Upper lobe of left lung (tissue), 6 donors: ENCODE measurements at places on chromosomes 11 and 22. TPM values are rescaled to one million over a fixed set of nuclear protein-coding genes. Genes with fewer than 3 reads are reported as not detected.
A peak's percentile ranks its signal among the peaks of the same experiment; 100 is the strongest.

- DNase-seq = no peak
Observed at GRCh38 chr11:20355221-20356219, 8.0 kb upstream of the HTATIP2 start.

- no peak for DNase-seq
Observed at GRCh38 chr22:39299829-39300178, 19.6 kb downstream of the RPL3 start.

DNA sequence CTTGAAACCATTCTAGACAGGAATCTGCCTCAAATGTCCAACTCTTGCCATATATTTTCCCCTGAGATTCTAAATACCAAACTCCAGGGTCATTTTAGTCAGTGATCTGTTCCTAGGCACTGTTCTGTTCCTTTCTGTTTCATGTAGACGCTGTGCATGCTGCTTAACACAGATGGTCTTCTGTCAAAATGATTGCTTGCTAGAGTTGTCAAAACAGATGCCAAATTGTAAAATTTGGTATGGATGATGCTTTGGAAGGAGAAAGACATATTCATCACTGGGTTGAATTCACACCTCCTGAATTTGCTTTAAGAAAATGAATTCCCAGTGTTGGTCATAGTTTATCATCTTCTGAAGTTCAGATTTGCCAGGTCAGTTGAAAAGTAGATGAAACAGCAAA lies 425.9 kb downstream of the ETS1 start:
- DNase-seq = no peak

DNA sequence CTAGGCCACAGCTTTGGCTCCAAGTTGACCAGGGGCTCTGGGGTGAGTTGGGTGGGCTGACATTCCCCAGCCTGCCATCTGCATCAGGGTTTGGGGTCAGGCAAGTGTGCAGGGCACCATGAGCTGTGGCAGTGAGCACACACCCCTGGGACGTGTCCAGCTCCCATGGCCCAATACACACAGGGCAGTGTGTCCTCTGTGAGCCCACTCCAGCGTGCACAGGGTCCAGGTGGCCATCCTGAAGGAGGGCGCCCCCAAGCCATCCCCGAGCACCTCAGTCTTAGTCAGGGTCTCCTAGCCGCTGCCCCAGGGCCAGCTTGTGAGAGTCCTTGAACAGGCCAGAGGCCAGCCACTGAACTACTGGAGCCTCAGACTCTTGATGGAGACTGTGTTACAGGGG lies 1.2 kb upstream of the FGF3 start:
- peak; percentile 40 for DNase-seq

- DNase-seq = no peak
Observed at GRCh38 chr11:128614026-128614425, 26.7 kb upstream of the ETS1 start.

GRCh38 chr11:133985981-133986944 lies 29.5 kb upstream of the IGSF9B start:
- no peak for DNase-seq

- no peak for DNase-seq
Observed at GRCh38 chr22:49755631-49756001, 72.1 kb downstream of the BRD1 start.

DNA sequence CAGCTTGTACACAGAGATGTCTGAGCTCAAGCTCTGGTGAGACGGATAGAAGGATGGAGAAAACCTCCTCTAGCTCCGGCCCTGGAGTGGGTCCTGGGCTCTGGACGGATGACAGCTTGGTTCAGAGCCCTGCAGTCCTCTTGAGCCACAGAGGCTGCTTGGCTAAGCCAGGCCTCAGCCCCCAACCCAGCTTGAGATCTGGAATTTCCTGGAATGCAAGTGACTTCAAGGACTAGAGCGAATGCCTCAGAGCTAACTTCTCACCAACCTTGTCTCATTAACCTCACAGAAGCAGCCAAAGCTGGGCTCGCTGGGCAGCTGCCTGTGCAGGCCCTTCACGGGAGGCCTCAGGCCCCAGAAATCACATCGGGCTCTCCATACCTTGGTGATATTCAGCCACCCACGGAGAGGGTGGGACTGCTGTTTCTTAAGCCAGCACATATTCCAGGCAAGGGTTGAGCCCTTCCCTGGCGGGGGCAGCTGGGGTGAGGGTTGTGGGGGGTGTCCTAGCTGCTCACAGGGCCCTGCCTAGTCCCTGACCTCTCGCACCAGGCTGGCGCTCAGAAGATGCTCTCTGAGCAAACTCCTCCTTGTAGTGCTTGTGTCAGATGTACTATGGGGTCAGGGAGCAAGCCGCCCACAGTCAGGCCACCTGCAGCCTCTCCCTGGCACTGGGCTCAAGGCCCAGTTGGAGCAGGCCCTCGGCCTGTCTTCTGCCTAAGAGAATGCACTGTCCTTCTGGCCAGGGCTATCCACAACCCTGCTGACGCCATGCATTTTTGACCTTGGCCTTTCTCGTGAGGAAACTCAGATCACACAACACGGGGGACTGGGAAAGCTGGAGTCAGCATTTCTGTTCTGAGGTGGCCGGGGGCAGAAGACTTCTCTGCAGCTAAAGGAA lies 73.6 kb upstream of the TTLL12 start:
- DNase-seq = no peak

GRCh38 chr11:99257131-99257530 lies 236.4 kb downstream of the CNTN5 start:
- DNase-seq = no peak

DNA sequence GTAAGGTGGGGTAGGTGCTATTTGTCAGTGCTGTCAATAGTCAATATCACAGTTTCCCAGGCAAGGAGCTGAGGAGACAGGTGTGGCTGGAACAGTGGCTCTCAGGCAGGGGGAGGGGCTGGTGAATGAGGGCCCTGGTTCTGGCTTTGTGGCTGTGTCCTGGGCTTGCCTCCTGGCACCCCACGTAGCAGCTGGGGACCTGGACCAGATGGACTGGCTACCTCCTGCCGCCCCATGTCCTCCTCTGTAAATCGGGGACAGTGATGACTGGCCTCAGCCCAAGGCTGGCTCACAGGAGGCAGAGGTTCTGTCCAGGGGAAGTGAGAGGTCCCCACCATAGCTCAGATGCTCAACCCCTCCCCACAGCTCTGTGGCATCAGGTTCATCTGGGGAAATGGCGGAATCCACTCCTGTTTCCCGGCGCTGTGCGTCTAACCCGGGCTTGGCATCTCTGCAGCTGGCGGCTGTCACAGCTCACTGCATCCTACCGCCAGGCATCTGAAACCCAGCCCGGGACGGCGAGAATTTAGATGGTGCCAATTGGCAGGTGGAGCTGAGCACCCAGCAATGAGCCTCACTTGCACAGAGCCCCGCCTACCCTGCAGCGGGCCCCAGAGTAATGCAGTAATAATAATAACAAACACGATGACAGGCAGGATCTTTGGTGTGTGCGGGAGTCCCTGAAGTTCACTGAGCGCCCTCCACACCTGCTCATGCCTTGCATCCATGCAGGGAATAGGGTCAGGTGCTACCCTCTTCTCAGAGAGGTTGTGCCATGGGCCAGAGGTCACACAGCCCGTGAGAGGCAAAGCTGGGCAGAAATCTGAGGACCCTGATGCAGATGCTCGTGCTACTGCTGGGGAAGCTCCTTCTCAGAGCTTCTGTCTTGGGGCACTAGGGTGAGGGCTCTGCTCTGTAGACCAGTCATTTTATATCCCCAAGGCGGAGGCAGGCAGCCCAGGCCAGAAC lies 27.8 kb upstream of the SHISAL1 start:
- DNase-seq = no peak

GRCh38 chr11:19790831-19791552 lies 78.4 kb downstream of the NAV2 start:
- DNase-seq = no peak

- DNase-seq = no peak
Observed at GRCh38 chr11:122793515-122793914, 44.8 kb upstream of the CRTAM start.

- DNase-seq = no peak
Observed at GRCh38 chr22:44604991-44605390, 97.0 kb upstream of the PRR5 start.

DNA sequence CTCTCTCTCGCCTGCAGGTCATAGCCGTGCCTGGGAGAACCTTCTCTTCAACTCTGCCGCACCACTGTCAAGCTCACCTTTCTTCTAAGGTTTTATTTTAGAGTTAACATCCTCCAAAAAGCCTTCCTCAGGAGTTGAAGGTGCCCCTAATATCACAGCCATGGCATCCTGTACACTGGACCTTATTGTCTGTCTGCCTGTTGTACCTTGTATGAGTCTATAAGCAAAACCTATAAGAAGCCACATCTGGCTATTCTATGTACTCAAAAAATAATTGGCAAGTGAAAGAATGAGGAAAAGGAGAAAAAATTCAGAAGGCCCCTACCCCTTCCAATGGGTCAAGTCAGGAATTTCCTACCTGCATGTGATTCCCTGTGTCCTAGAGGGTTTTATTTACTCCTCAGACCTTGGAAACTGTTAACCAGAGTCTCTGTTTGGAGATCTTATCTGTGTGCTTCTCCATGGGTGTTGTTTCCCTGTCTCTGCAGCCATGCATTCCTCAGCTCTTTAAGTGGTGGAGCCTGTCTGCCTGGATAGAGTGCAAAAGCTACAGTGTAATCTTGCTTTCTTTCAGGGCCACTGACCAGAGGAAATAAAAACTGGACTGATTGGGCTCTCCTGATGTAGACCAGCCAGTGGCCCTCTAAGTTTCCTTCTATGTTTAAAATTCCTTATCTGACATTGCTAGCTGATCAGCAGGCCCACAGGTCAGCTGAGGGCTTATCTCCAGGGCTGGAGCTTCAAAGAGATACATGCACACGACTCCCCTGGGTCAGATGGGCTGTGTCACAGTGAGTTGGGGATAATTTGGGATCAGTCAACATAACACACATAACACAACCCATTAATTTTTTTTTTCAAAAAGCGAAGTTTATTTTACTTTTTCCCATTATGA lies 37.6 kb upstream of the TMEM135 start:
- peak; percentile 52 for DNase-seq

- DNase-seq = no peak
Observed at GRCh38 chr11:16912692-16913111, 101.5 kb downstream of the PLEKHA7 start.

GRCh38 chr11:122765487-122766131 lies 72.7 kb upstream of the CRTAM start:
- DNase-seq = no peak

DNA sequence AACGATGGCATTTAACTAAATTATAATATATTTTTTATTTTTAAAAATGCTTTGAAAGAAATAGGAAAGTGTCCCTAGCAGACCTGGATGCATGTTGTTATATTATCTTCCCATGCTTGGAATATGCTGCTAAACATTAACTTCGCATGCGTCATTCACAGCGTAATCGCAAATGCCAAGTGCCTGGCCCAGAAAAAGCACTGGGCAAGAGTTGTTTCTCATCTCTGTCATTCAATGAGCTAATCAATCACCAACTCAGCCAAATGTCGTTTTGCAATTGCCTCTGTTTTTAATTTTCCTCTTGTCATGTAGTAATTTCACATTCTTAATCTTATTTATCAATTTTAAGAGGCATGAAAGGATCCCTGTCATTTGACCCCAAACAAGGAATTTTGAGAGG lies 1421.9 kb downstream of the BRD1 start:
- DNase-seq = no peak

DNA sequence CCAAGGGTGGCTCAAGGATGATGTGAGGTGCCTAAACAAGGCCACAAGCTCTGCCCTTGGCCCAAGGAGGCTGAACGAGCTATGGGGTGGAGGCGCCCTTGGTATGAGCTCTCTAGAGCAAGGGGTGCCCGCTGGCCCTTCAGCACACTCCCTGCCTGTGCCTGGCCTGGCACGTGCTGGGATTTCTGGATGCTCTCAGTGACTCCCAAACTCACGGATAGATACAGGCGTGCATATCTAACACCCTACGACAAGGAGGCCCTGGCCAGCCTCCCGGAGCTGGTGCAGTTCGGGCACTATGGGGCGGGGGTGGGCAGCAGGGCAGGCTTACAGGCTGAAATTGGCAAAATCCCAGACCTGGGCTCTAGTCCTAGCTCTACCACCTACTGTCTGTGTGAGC lies 30.6 kb downstream of the SCUBE1 start:
- DNase-seq = peak; percentile 36

DNA sequence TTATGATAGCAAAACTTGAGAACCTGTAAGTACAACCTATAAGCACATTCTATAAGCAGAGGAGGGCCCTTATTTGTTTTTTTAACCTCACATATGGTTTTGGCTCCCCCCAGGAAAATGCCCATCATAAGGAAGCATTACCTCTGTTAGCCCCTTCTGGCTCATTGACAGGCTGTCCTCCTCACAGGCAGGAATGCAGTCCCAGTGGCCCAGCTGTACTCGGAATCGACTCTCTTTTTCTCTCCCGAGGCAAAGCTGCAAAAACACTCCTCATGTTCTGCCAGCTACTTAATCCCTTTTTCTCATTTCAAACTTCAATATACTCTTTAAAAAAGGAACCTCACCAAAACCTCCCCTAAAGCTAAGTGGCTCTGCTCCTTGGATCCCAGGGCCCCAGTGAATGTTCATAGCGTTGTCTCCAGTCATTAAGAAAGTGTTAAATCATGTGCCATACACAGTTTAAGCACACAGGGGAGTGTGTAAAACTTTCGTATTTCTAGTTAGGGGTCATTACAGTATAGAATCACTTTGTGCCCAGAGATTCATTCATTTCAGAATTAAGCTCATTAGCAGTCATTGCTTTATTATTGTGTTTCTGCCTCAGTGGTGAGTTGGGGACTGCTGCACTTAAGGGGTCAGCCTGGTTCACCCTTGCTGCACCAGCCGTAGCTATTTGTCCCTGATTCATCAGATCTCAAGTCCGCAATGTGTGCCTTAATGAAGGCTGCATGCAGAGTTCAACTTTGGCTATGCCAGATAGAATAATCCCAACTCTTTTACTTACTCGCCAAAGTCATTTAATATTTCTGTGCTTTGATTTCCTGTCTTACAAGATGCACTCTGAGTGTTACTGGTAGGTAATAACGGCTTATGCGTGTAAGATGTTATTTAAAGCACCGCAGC lies 57.6 kb downstream of the JRKL start:
- no peak for DNase-seq

GRCh38 chr11:124586238-124586860 lies 16.6 kb downstream of the OR8A1 start:
- DNase-seq = no peak

DNA sequence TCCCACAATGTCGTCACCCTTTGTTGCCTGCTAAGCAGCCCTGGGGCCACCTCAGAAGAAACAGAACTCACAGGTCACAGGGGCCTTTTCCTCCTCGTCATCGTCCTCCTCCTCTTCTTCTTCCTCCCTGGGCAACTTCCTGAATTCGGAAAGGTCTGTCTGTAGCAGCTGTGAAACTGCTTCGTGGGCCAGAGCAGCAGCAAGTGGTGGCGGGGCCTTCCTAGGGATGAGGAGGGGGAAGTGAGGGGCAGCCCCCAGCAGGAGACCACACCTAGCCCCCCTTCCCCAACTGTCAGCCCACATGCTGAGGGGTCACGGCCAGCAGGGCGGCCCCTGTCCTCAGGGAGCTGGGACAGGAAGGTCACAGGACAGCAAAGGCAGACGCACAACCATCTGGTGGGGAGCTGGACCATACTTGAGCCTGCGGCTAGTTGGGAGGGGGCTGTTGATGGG lies 13.2 kb downstream of the PPM1F start:
- peak; percentile 56 for DNase-seq

- DNase-seq = peak; percentile 61
Observed at GRCh38 chr22:23579870-23580575, at the start of gene IGLL1. TSS of gene IGLL1 (minus strand) at chr22:23580290. CDS start at chr22:23580190, 100 bp downstream.

The GPR83 gene
- not detected for total RNA-seq

The TRIM49D1 gene
- not detected for total RNA-seq

The SLC22A6 gene
- total RNA-seq = not detected

The CYTH4 gene
- 48.4 TPM for total RNA-seq

The TMEM191C gene
- total RNA-seq = 1.7 TPM

The INPP5J gene
- 5.9 TPM for total RNA-seq

The AGBL2 gene
- total RNA-seq = 1.6 TPM

The ADAMTS15 gene
- total RNA-seq = 5.7 TPM

The IL18 gene
- total RNA-seq = 43.3 TPM

The SYT9 gene
- 0.30 TPM for total RNA-seq
